ENCODE measurements at places on chromosomes 12 and 14.

DNA sequence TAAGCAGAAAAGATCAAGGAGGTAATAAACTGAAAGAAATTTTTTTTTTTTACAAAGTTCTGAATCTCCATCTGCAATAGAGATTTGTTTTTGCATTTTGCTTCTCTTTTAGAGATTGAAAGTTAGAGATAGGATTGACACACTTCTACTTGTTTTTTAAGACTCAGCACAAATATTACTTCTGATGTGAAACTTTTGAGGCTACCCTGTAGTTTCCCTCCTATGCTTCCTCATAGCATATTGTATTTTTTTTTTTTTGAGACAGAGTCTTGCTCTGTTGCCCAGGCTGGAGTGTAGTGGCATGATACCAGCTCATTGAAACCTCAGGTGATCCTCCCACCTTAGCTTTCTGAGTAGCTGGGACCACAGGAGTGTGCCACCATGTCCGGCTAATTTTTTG, 32.1 kb upstream of the SGPP1 start:
- no peak for DNase-seq

GRCh38 chr12:98439471-98439951, 75.9 kb upstream of the TMPO start:
- DNase-seq = no peak

- DNase-seq = peak; percentile 22
Measured at GRCh38 chr12:29278673-29279420, 102.1 kb downstream of the ERGIC2 start.

- no peak for DNase-seq
Measured at GRCh38 chr12:11876307-11876706, 194.4 kb upstream of the BCL2L14 start.

- peak; percentile 13 for DNase-seq
Measured at GRCh38 chr14:99215277-99215676, 56.7 kb downstream of the BCL11B start.

- no peak for DNase-seq
Measured at GRCh38 chr12:93938317-93938716, 210.1 kb upstream of the PLXNC1 start.

DNA sequence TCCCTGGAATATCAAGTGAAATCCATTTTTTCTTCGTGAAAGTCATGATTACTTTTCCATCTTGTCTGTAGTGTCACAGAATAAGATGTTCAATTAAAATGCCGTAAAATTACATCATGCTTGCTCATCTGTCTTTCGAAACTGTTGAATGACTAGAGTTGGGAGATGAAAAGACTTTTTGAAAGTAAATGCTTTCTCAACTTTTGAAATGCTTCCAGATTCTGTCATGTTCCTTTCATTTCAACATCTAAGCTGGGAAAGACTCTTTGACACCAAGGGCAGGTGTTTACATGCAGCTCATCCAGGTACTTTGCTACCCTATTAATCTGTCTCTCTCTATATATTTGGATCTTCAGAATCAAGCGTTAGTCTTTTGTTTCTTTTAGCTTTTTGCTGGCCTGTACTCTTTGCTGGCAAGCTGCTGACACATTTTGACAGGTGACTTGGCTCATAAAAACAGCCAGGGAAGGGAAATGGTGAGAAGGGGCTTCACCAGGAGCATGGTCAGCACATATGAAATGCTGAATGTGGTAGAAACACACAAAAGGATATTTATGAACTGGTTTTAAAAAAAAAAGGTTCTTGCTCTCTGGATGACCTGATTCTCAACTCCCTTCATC, 77.0 kb upstream of the METAP2 start:
- peak; percentile 53 for DNase-seq

Measured in M059J (cell line).